ENCODE measurements at places on chromosomes 1 and 21. TPM values are rescaled to one million over a fixed set of nuclear protein-coding genes. Genes with fewer than 3 reads are reported as not detected.

- no peaks in the 10 kb centered on the region for H3K4me1 ChIP-seq
- no peak overlapping the region for H3K4me3 ChIP-seq
- H3K36me3 ChIP-seq: peaks cover 5% of the 10 kb centered on the region
- H3K27ac ChIP-seq: no peak overlapping the region
Observed at GRCh38 chr1:186164773-186165172, 210.3 kb downstream of the TPR start.

DNA sequence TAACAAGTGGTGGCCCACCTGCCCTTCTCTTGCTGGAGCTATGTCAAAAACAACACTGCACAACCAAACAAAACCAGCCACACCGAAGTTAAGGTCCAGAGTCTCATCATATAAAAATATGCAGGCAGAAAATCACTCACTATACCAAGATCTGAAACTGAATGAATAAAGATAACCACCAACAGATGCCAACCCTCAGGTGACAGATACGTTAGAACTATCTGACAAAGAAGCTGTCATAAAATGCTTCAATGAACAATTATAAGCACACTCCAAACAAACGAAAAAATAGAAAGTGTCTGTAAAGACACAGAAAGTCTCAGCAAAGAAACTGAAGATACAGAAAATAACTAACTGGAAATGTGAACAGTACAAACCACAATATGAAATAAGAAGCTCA is 14.0 kb downstream of the ZNF496 start:
- H3K36me3 ChIP-seq: peaks cover 78% of the 10 kb centered on the region
- no peak for DNase-seq
- no peaks in the 10 kb centered on the region for H3K27me3 ChIP-seq
- no peaks in the 10 kb centered on the region for H3K4me1 ChIP-seq
- no peak overlapping the region for H3K4me3 ChIP-seq
- no peak overlapping the region for H3K27ac ChIP-seq

DNA sequence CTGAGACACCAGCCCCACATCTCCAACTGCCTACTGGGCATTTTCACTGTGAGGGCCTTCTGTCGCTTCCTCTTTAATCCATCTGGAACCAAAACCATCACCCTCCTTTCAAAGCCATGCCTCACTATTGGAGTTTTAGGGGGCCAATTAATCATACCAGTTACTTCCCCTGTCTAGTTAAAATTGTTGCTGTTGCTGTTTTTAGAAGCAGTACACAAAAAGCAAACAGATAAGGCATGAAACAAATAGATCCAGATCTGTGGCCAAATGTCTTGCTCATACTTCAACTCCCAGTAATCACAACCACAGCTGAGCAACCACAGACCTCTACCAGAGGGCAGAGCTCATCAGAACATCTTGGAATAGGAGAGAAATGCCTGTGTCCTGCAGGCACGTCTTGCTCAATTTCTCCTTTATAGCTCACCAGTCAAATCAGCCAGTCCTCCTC is 133.8 kb upstream of the C1orf105 start:
- no peaks in the 10 kb centered on the region for H3K27me3 ChIP-seq
- no peaks in the 10 kb centered on the region for H3K36me3 ChIP-seq
- no peak for DNase-seq
- H3K4me1 ChIP-seq: no peaks in the 10 kb centered on the region

DNA sequence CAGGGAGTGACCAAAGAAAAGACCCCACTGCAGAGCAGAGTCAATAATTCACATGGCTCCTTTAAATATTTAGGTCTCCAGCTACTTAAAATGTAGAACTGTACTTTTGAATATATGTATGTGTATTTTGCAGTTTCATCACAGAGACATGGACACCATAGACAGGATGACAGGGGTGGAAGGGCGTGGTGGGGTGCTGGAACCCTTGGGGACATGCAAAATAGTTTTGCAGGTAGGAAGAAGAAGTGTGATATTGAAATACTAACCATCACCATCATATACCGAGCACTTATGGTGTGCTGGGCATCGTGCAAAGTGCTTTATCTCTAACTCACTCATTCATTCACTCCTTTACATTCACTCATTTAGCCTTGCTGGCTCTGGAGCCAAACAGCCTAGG is 72.5 kb upstream of the IGSF21 start:
- no peak overlapping the region for H3K4me3 ChIP-seq
- no peak overlapping the region for H3K27ac ChIP-seq
- no peaks in the 10 kb centered on the region for H3K4me1 ChIP-seq

GRCh38 chr1:91795591-91796389 is 90.2 kb downstream of the TGFBR3 start:
- no peak overlapping the region for H3K4me3 ChIP-seq
- H3K27me3 ChIP-seq: no peaks in the 10 kb centered on the region
- no peak for DNase-seq
- no peaks in the 10 kb centered on the region for H3K36me3 ChIP-seq

DNA sequence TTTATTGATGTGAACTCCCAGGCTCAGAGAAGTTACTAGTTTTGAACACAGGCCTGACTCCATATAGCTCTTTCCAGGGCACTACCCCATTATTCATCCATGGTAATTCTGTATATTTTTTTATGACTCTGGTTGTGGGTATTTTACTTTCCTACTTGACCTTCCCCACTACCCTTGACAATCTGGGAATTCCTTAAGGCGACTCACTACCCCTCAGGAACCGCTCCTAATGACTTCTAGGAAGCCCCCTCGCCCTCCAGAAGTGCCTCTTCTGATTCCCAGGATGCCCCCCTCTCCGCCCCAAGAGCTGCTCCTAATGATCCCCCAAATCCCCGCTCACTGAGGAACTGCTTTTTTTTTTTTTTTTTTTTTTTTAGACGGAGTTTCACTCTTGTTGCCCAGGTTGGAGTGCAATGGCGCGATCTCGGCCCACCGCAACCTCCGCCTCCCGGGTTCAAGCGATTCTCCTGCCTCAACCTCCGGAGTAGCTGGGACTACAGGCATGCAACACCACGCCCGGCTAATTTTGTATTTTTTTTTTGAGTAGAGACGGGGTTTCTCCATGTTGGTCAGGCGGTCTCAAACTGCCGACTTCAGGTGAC is 972 bp upstream of the KDM4A start:
- DNase-seq: no peak
- H3K27me3 ChIP-seq: no peaks in the 10 kb centered on the region
- peak overlapping the region; percentile 88 for H3K27ac ChIP-seq
- H3K36me3 ChIP-seq: peaks cover 12% of the 10 kb centered on the region
- peak overlapping the region; percentile 67 for H3K4me3 ChIP-seq
- peaks cover 15% of the 10 kb centered on the region for H3K4me1 ChIP-seq

DNA sequence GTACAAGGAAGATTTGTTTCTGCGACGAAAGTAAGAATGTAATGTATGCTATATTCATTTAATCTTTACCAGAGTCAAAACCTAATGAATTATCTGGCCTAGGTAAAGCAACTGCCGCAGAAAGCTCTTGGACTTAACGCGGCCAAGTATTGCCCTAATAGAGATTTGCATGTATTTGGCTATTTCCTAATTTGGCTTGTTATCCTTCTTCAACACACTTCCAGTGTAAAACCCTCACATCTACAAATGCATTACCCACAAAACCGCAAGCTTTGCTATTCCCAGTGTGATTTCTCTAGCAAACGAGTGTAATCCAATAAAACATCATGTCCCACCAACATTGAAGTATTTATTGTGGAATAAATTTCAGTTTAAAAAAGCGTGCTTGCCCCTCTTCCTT is 123.8 kb upstream of the LMO4 start:
- DNase-seq: no peak
- H3K27me3 ChIP-seq: peaks cover 3% of the 10 kb centered on the region
- H3K36me3 ChIP-seq: no peaks in the 10 kb centered on the region
- no peak overlapping the region for H3K27ac ChIP-seq
- H3K4me3 ChIP-seq: no peak overlapping the region

- peaks cover 99% of the 10 kb centered on the region for H3K36me3 ChIP-seq
- H3K4me3 ChIP-seq: no peak overlapping the region
- no peak for DNase-seq
- no peak overlapping the region for H3K27ac ChIP-seq
- no peaks in the 10 kb centered on the region for H3K4me1 ChIP-seq
- H3K27me3 ChIP-seq: no peaks in the 10 kb centered on the region
Observed at GRCh38 chr1:180188091-180188506, 33.4 kb downstream of the QSOX1 start.

GRCh38 chr1:155107309-155108264 is 20.1 kb upstream of the EFNA1 start:
- DNase-seq: no peak
- peaks cover 1% of the 10 kb centered on the region for H3K4me1 ChIP-seq
- H3K27ac ChIP-seq: no peak overlapping the region
- H3K27me3 ChIP-seq: no peaks in the 10 kb centered on the region

DNA sequence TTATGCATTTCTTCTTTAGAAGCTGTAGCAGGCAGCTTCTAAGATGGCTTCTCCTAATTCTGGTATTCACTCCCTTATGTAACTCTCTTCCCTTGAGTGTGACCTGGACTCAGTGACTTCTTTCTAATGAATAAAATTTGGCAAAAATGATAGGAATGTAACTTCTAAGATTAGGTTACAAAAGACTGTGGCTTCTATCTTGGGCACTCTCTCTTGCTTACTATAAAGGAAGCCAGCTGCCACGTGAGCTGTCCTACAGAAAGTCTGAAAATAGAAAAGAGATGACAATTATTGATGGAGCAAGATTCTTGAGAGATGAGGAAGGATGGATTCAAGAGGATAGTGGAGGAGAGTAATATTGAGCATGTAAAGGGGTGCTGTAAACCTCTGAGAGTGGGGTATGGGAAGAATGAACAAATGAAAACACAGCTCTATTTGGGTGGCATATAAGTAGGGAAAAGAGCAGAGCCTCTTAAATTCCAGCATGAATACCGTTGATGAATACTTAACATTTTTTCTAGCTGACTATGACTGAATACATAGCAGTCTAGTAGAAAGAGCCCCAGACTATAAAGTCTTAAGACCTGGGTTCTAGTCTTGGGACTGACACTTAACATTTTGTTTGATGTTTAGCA is 5.5 kb downstream of the TSEN15 start:
- no peak for DNase-seq
- peaks cover 19% of the 10 kb centered on the region for H3K36me3 ChIP-seq
- H3K4me1 ChIP-seq: peaks cover 18% of the 10 kb centered on the region

DNA sequence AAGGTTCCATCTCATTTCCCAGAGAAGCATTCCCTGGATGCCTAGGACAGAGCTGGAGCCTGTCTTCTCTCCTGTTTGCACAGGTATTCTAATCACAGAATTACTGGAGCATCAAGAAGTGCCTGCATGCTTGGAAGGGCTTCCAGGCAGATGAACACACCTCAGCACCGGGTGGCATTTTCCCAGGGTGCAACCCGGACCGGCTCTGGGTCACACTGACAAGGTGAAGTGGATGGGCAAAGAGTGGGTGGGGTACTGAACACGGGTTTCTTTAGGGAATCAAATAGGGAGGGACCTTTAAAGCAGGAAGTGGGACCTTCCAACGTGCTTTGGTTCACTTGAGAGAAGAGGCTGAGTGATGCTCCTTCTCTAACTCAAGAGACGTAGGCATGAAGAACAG is 7.1 kb upstream of the PEF1 start:
- H3K27ac ChIP-seq: no peak overlapping the region
- no peak for DNase-seq
- no peaks in the 10 kb centered on the region for H3K27me3 ChIP-seq
- H3K36me3 ChIP-seq: no peaks in the 10 kb centered on the region

DNA sequence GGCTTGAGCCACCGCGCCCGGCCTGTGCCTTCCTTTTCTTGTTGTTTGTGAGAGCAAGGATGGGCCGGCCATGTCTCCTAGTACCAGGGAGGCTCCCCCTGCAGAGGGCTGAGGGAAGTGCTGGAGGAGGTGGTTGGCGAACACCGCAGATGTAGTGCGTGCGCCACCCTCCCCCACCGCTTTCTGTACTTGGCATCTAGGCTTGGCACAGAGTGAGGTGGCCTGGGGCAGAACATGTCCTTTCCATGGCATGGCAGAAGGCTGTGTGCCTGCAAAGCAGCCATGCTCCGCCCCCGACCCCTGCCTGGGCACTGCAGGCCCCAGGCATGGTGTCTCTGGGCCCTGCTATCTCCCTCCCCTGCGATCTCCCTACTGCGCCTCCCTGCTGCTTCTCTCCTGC is 30.7 kb downstream of the ALPL start:
- peak; percentile 58 for DNase-seq
- no peak overlapping the region for H3K4me3 ChIP-seq
- H3K4me1 ChIP-seq: peaks cover 40% of the 10 kb centered on the region
- H3K27ac ChIP-seq: no peak overlapping the region
- H3K36me3 ChIP-seq: no peaks in the 10 kb centered on the region

Gene WNT3A
- 6.0 TPM for total RNA-seq

Gene RNU1-1
- 6,803 TPM for total RNA-seq

Gene GNAT2
- not detected for total RNA-seq
